ENCODE measurements at places on chromosomes 1 and 21.

GRCh38 chr21:45932922-45933502 lies 48.6 kb upstream of the COL6A1 start:
- peak; percentile 8 for DNase-seq

- DNase-seq: no peak
Measured at GRCh38 chr1:7288992-7289391, 482.1 kb upstream of the VAMP3 start.

- no peak for DNase-seq
Measured at GRCh38 chr1:171715813-171716251, 26.0 kb downstream of the VAMP4 start.

- no peak for DNase-seq
Measured at GRCh38 chr21:44967082-44968047, 27.5 kb downstream of the SLX9 start.

DNA sequence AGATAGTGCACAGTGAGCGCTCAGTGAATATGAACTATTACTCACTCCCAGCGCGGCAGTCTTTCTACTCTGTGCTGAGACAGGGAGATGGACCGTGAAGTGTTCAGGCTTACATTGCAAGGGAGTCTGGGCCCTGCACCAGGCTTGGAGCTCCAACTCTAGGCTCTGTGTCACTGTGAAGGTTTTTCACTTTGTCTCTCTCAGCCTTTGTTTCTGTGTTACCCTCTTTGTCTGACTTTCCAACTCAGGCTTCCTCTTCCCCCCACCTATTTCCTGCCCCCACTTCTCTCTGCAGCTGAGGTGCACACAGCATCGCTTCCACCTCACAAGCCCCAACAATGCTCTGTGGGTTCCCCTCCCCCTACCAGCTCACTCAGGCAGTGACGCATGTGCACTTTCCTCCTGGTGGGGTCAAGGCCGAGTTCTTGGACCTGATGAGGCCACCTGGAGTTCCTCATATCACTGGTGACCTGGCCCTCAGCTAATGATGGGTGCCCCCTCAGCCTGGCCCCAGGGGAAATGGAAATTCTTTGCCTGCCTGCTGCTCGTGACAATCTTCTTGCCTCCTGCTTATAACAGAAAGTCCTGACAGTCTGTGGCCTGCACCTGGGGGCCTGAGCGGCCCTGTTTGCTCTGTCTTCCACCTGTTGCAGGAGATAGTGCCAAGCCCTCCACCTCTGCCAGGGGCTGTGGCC lies 1.1 kb upstream of the LCK start:
- peak; percentile 69 for DNase-seq

- no peak for DNase-seq
Measured at GRCh38 chr21:41168391-41169257, 664 bp downstream of the BACE2 start.

DNA sequence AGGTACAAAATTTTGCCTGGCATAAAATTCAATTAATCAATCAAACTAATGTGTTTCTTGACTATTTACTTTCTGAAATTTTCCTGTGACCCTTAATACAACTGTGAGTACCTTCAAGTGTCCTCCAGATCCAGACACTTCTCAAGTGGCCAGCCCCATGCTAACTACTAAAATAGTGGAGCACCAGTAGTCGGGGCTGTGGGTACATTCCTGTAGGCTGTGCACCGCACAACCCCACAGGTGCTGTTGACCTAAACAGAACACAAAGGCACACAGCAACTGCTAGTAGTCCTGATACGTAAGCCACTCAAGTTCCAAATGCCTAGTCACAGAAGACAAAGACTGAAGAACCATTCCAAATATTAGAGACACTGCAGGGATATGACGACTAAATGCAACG lies 36.6 kb downstream of the TMEM50B start:
- DNase-seq: no peak

- no peak for DNase-seq
Measured at GRCh38 chr1:178694923-178695525, 30.0 kb upstream of the RALGPS2 start.

DNA sequence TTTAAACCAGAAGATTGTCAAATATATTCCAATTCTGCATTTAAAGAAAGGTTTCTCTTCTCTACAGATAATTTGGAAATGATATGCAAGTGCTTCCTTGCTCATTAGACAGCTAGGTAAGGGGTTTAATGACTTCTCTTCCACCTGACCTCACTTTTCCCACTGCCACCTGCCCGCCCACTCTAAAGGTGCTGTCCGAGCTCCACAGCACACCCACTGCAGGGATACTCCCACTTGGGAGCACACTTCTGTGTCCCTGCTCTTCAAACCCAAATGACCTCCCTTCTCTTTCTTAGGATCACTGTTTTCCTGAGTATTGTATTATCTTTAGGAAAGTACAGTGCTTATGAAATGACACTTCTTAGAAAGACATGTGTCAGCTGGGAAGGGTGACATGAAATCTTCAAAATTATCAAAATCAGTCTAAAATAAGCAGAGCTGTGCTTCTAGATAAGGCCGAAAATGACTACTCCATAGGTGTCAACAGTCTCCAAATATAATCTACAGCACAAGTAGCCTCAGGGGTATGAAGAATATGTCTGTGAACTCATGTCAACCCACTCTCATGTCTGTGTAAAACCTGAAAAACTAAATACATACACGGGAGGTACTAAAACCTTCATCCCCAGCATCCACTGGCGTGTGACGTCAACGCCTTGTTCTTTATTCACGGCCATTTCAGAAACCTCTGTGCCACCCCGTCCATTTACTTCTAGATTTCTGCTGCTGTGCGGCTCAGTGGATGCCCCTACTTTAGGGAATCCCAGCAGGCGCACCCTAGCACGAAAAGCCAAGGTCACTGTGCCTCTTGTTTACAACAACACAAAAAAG lies 71.0 kb downstream of the SLC45A1 start:
- DNase-seq: no peak

DNA sequence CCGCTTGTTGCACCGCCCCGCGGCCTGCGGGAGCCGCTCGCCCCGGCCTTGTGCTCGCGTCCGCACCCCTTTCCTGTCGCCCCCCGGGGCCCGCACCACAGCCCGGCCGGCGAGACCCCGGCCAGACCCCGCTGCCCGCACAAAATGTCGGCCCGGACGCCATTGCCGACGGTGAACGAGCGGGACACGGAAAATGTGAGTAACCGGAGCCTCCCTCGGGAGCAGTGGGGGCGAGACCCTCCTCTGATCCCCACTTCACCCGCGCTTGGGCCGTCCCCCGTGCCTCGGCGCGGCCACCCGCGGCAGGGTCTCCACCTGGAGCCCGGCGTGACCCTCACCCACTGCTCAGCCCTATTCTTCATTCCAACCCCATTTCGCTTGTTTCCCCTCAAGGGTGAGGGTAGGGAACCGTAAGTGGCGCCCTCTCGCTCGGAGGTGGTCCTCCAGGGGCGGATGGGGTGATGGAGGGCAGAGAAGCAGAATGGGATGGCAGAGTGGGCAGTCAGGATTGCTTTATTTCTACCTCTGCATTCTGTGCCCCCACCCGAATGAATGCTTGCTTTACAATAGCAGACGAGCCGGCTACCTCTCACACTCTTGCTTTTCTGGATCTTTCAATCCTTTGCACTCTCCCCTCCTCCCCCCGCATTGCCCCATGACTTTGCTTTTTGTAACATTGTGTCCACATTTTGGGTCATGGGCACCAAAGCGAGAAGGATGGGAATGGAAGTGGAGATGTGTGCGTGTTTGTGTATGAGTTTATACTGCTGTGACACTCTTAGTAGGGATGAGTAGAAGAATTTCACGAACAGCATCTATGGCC lies 954 bp downstream of the MARK1 start:
- DNase-seq: no peak

- no peak for DNase-seq
Measured at GRCh38 chr1:3540876-3541275, 70.4 kb downstream of the MEGF6 start.

DNA sequence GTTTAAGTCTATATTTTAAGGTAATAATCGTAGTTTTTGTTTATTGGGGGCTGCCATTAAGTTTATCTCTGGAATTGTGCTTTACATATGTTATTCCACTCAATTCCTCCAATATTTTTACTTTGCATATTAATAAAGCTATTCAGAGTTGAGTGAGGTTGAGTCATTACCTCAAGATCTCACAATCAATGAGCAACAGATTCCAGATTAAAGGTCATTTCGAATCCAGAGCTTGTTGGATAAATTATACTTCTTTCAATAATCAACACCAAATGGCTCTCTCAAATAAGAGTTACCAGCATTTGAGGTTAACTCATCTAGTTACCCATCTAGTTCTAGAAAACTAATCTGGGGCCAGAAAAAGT lies 16.7 kb downstream of the RGS4 start:
- no peak for DNase-seq

- DNase-seq: no peak
Measured at GRCh38 chr1:174519844-174520243, 72.1 kb downstream of the GPR52 start.

GRCh38 chr1:199057322-199057721 lies 418.5 kb downstream of the PTPRC start:
- DNase-seq: no peak

GRCh38 chr1:84504580-84505492 lies 1.4 kb upstream of the SPATA1 start:
- DNase-seq: no peak

DNA sequence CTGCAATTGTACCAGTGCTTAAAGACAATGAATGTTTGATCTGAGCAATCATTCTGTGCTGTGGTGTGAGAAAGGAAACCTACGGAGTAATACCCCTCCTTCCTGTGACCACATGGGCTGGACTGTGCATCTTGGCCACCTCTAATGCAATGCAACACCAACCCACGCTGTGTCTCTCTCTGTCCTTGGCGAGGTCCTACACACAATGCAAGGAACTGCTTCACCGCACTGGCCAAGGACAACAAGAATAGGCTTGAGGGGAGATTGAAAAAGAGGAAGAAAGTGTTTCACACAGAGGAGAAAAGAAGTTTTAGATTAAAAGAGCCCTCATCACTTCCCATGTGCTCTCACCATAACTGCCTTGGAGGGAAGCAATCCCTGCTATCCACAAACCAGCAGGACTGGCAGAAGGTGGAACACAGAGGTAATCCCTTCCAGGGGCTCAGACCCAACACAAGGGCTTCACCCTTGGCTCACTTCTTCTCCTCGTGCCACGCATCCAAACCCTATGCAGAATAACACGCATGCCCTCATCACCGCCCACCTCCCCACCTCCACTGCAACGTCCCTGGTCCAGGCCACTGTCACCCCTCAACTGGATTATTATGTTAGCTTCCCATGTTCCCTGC lies 112.5 kb upstream of the ERG start:
- no peak for DNase-seq

GRCh38 chr1:236143104-236143948 lies 987 bp downstream of the GPR137B start:
- peak; percentile 36 for DNase-seq

GRCh38 chr1:5822726-5823125 lies 169.5 kb downstream of the NPHP4 start:
- DNase-seq: no peak

GRCh38 chr1:206797534-206798383 lies 25.5 kb upstream of the IL10 start:
- no peak for DNase-seq

GRCh38 chr1:9044236-9044635 lies 18.0 kb upstream of the SLC2A7 start:
- DNase-seq: no peak

- peak; percentile 94 for DNase-seq
Measured at GRCh38 chr21:33915368-33916199, at the start of gene ATP5PO. Gene ATP5PO (minus strand): TSS chr21:33915804. CDS start chr21:33915763, 41 bp downstream.

- DNase-seq: no peak
Measured at GRCh38 chr1:75672528-75673393, 51.7 kb upstream of the ACADM start.
